RWPE1 (cell line): ENCODE measurements at places on chromosomes 3 and 15.

GRCh38 chr3:19427422-19428149, 279.3 kb downstream of the KCNH8 start:
- DNase-seq, result no peak

DNA sequence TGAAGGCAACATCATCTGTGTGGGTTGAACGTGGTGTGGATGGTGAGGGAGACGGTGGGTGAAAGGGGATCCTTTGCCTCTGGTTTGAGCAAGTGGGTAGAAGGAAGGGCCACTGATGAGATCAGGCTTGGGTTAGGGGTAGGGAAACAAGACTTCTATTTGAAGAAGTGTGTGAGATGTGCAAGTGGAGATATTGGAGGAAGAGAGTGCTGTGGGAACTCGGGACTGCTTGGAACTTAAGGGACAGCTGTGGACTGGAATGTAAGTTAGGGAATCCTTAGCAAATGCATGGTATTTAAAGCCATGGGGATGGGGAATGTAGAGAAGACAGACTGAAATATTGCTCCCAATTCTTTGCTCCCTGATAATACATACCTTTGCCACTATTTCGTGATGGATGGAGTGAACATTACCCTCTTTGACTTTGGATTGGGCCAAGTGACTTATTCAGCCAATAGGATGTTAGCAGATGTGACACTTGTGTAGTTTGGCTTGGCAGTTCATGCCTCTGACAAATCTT, 30.2 kb upstream of the AMOTL2 start:
- DNase-seq, result no peak

GRCh38 chr15:62658498-62658897, 384.0 kb upstream of the TPM1 start:
- peak; percentile 8 for DNase-seq

DNA sequence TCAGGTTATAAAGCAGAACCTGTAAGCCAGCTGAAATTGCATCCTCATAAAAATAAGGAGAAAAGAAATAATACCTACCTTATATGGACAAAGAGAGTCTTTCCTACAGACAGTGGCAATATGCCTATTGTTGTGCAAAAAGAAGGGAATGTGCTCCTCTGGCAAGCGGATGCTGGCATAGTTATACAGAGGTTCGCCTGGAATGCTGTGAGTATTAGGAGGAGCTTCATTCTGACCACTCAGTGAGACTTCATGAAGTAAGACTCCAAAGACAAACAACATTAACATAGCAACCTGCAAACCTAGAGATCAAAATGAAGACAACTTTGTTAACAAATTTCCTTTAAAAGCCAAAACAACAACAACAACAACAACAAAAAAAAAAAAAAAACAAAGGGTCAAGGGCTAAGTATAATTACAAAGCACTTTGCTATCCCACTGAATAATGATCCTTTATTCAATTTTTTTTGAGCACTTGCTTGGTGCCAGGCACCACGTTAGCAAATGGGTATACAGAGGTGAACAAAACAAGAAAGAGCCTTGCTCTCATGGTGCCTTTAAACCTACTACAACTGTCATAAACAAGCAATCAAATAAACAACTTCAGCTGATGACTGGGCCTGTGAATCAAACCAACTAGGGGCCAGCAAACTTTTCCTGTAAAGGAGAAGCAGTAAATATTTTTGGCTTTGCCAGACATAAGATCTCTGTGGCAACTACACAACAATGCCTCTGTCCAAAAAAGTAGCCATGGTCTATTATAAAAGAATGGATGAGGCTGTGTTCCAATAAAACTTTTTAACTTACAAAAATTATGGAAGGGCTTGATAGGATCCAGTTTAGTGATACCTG, 3.7 kb downstream of the EOGT start:
- no peak for DNase-seq

DNA sequence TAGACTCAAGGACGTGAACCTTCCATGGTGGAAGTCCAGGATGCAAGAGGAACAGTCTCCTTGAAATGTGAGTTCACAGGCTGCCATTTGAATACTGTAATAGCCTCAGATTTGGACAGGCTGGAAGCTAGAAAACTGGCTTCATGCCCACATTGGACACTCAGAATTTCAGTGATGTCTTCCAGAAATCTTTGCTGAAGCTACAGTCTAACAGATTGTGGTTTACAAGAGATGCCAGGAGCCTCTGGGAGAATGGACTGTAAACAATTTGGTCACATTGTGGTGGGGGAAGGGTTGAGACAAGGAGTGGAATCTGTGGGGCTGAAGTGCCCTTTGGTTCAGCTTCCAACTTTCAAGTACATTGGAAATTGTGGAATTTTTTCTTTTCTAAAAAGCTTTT, 252.0 kb upstream of the PROK2 start:
- no peak for DNase-seq

DNA sequence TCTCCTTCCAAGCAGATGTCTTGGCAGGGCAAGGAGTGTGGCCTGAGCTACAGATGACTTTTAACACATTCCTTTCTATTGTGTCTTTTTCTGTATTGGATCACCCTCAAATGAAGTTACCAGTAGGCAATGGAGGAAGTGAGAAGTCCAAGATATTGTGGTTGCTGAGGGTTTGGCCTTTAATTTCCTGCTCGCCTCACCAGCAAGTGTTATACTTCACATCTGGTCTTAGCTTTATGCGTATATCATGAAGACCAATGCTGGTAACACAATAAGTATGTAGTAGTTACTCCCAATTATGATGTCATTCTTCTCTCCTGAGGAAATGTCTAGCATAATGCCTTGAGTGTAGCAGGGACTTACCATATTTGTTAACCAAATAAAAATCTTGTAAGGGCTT, 179.9 kb downstream of the ZIC1 start:
- no peak for DNase-seq

DNA sequence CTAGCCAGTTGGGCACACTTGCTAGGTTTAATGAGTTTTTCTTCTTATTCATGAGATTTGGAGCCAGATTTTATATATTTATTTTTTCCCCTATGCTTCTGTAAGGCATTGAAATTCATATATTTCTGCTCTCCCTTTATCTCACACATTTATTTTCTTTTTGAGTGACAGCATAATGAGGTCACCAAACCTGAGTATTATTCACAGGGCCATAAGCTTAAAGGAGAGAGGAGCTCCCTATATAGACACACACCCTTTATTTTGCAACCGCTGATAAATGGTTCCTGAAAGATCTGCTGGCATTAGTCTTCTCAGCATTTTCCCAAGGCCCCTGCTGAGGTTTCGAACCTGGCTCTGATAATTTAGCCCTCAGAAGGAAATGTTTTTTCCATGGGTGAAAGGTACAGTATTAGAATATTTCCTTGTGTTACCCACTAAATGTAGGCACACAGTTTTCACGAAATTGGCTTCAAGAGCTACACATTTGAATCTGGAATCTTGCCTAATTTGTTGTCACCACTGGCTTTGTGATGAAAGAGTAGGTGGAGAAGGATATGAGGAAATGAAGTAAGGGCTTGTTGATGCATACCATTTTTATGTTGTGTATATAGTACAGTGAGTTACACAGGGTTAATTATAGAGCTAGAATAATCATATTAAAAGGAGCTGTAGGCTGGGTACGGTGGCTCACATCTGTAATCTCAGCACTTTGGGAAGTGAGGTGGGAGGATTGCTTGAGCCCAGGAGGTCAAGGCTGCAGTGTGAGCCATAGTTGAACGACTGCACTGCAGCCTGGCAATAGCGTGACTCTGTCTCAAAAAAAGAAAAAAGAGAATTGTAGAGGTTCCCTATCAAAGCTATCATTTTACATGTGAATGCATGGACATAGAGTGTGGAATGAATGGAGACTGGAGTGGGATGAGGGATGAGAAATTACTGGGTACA, 6.5 kb downstream of the KLHL18 start:
- peak; percentile 5 for DNase-seq

- DNase-seq, result no peak
Measured at GRCh38 chr3:165502707-165503106, 306.5 kb upstream of the SLITRK3 start.

DNA sequence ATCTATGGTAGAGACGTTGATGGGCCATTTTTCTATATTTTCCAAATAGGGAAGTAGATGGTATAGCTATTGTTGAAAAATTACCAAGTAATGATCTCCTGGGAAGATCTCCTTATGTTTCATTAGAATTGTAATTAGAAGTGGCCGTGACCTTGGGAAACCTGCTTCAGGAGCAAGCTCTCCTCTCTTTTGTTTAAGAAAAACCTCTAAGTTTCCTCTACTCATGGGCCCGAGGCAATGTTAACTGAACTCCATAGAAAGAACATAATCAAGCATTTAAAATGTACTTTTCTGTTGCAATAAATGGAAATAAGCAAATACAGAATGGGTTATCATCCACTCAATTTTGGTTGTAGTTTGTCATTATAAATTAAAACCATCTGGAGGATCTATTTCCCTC, 511.2 kb upstream of the MDFIC2 start:
- DNase-seq, result no peak

- DNase-seq, result no peak
Measured at GRCh38 chr15:90895571-90896117, 7.5 kb upstream of the MAN2A2 start.

DNA sequence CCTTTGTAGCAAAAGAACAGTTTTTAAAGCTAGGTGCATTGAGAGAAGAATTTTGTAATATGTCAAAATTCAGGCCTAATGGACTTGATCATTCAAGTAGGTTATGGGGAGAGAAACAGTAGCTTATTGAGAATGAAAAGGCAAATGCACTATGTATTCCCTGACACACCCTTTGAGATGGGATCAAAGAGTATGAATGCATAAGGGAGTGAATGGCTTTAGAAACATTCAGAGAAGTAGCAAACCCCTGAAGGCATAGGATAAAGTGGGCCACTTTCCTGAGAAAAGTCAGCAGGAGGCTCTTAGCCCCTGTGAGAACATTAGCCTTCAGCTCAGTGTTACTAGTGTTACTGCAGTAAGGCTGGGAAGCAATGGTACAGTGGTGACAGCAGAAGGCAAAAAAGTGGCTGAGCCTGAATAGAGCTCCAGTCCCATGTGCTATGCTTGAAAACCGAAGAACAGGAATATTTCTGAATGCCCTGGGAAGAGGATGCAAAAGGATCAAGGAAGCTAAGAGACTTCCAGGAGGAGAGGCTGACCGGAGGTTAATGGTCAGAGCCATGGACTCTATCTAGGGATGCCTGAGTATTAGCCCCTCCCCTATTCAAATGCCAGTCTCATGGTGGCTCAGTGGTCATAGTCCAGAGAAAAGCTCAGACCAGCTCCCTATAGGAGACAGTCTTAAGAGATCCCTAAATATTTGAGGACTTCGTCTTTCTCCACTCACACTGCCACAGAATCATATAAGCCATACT, 218.2 kb upstream of the SGO1 start:
- DNase-seq, result no peak

DNA sequence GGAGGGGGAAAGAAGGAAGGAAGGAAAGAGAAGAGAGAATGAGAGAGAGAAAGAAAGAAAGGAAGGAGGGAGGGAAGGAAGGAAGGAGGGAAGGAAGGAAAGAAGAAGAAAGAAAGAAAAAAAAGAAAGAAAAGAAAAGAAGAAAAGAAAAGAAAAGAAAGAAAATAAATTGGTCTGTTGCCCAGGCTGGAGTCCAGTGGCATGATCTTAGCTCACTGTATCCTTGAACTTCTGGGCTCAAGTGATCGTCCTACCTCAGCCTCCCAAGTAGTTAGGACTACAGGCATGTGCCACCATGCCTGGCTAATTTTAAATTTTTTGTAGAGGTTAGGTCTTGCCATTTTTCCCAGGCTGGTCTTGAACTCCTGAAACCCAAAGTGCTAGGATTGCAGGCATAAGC, 11.6 kb upstream of the RNF7 start:
- no peak for DNase-seq

DNA sequence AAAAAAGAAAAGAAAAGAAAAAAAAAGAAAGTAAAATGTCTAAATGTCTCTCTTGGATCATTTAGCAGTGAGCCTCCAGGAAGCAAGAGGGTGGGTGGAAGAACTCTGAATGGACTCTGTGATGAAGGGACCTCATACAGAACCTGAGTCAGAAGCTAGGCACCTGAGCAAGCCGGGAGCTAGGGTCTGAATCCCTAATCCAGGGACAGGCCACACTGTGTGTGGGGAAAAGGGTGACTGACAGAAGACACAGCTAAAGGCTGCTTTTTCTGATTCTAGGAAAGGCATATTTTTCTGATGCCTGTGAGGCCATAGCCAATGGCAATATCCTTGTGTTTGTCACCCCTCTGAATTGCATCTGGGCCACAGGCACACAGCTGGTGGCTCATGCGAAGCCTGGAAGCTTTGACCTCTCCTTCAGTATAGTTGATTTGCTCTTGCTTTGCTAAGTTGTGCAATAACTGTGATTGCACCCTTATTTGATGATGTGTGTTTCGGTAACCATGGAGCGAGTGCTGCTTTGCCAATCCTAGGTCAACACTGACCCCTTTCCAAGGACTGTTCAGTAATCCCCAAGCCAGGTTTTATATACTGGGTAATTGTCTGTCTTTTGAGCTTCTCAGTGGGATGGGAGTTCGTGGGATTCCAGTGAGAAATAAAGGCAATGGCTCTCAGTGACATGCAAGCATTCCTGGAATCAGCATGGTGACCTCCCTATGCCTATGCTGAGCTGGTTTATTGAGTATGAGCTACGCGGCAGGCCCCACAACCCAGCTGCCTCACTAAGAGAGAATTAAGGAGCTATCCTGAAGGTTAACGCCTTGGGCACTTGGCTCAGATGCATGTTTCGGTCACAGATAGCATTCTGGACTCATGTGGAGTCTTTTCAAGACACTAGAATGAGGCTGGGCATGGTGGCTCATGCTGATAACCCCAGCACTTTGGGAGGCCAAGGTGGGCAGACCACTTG, 49.0 kb upstream of the OSBPL11 start:
- no peak for DNase-seq

DNA sequence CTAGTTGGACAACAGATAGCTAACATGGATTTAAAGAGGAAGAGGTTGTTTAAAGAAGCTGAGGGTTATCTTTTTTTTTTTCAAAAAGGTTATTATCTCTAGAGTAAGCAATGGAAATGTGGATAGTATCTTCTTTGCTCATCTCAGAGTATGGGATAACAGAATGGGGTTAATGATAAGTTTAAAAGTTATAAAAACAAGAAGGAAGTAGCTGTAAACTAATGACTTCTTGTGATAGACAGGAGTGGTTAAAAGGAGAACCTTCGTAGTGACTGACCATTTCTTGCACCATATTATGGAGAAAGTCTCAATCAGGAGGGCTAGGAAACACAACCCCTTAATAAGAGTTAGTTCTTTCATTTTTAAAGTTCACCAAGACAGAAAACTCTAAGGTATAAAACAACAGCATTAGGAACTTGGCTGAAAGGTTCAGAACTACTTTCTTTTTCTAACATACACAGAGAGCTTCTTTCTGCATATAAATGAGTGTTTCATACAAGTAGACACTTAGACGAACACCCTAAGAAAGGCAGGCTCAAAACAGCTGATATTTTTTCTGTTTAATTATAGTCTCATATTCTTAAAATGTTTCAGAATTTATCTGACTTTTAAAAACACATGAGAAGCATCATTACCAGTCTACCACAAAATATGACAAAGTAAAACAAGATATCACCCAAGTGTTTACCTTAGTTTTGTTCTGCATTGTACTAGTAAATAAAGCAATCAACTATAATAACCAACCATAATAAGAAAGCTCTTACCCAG, 140.0 kb downstream of the MEIS2 start:
- DNase-seq, result no peak

- DNase-seq, result no peak
Measured at GRCh38 chr15:63299943-63300575, 22.7 kb downstream of the APH1B start.

- DNase-seq, result no peak
Measured at GRCh38 chr3:155442072-155442471, 148.6 kb upstream of the STRIT1 start.

- no peak for DNase-seq
Measured at GRCh38 chr3:146414010-146414409, 55.4 kb downstream of the PLSCR2 start.
